ENCODE measurements at places on chromosomes 12 and 14. TPM values are rescaled to one million over a fixed set of nuclear protein-coding genes. Genes with fewer than 3 reads are reported as not detected.
A peak's percentile ranks its signal among the peaks of the same experiment; 100 is the strongest.

GRCh38 chr14:106787626-106788025 is 1261.2 kb downstream of the TMEM121 start:
- no peak for DNase-seq

DNA sequence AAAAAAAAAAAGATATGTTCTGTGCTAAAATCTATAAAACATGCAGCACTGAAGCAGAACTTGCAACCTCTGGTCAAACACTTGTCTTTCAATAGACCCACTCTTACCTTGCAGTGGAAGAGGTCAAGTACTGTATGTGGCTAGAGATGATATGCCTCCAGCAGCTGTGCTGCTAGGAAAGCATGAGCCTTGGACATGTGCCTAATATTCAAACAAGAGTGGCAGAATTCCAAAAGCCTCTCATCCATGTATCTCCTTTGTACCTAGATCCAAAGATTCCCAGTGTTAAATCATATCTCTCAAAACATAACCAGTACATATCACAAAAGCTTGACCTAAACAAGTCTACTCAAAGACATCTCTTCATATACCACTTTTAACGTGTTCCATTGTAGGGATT is 105.0 kb upstream of the CPNE8 start:
- no peak for DNase-seq

SVOP gene
- not detected for total RNA-seq

DNA sequence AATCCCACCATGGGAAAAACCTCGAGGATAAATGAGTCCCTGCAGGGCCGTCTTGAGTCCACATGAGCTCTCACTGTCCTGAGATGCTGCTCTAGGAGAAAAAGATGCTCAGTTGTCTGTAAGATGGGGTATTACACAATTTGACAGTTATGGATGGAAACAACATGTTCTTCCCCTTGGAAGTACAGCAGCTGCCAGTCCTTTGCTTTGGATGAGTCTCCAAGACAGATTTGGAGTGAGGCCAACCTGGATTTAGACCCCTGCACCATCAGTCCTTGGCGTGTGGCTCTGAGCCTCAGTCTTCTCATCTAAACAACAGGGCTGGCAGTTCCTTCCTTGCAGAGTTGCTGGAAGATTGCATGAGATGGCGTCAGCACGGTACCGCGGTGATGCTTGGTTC is 309.1 kb upstream of the FKBP4 start:
- no peak for DNase-seq

- no peak for DNase-seq
These were observed 53.0 kb downstream of the TBC1D30 start for GRCh38 chr12:64877363-64878004.

- DNase-seq = no peak
These were observed 150.9 kb downstream of the EGLN3 start for GRCh38 chr14:33799705-33800570.

RARG gene
- total RNA-seq = 13.6 TPM

RNU6-8 gene
- total RNA-seq = not detected

GRCh38 chr12:122023339-122024131 is 1.9 kb downstream of the BCL7A start:
- DNase-seq = no peak

DNA sequence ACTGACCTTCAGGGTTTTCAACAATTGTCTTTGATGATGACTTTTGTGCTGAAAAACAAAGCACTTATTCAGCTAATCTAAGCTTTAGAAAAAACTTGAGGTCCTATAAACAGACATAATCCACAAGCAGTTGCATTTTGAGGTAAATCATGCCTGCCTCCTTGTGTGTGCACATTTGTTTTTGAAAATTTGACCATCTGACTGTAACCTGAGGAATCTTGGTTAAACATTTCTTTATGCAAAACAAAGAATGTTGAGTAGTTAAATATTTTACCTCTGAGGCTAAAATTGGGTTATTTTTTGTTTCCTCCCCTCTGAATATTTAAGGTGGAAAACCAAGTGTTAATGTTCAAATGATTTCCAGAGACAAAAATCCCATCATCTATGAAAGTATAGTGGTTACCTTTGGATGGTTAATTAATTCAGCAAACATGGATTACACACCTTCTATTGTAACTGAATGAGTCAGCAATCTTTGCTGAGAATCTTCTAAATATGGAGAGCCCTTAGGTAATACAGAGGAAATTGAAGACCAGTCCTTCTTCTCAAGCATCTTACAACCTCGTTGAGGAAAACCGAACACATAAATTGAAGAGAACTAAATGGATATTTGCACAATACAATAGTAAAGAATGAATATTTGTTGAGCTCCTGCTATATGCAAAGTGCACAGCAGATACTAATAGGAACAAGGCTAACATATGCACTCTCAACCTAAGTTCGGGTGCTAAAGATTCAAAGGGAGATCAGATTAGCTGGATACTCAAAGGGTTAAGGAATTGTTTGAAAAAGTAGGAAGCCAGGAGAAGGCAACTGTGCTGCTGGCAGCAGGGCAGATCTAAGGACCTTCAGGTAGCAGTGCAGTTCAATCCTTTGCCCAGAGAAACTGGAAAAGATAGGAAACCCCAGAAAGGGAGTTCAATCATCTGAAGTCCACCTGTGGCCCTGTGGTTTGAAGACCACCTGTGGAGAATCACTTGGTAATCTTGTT is 115.2 kb downstream of the BMP4 start:
- no peak for DNase-seq

KIF26A gene
- total RNA-seq = 0.05 TPM

KLRC1 gene
- not detected for total RNA-seq

SCN8A gene
- 4.3 TPM for total RNA-seq

GRCh38 chr12:75917083-75917482 is 114.5 kb downstream of the PHLDA1 start:
- no peak for DNase-seq

GRCh38 chr12:99200711-99201384 is 446.7 kb upstream of the GARIN6 start:
- DNase-seq = no peak

CHST11 gene
- 0.71 TPM for total RNA-seq

DNA sequence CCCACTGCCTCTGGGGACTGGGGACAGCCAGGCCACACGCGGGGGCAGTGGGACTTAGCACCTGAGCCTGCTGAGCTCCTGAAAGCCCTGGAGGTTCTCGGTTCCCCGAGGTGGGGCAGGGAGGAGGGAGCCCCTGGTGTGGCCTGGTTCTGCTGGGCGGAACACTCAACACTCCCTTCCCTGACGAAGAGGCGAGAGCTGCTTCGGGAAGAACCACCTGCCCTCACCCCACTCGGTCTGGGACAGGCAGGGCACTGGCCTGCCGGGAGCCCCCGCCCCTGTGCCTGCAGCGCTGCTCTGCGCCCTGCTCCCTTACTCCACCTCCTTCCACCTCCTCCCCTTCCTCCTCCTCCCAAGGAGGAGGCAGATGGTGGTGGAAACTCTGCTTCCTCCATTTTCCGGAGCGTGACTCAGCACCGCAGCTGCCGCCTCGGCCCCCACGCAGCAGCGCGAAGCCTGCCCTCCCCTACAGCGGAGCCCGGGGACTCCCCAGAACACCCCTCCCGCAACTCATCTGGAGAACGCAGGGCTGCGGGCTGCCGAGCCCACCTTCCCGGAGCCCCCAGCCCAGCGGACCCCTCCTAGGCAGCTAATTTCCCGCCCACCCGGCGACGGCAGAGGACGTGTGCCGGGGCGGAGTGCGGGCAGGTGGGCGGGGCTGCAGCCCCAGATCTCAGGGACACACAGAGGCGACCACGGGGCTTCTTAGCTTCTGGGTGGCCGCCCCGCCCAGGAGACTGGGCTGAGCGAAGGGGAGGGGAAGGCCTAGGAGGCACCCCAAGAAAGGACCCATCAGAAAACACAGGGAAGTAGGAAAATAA is 11.7 kb upstream of the INF2 start:
- DNase-seq = peak; percentile 88

GRCh38 chr12:66629138-66629870 is 49.6 kb downstream of the GRIP1 start:
- no peak for DNase-seq

GRCh38 chr12:90305379-90305778 is 596.7 kb upstream of the ATP2B1 start:
- DNase-seq = no peak

FKBP11 gene
- total RNA-seq = 9.9 TPM

DNA sequence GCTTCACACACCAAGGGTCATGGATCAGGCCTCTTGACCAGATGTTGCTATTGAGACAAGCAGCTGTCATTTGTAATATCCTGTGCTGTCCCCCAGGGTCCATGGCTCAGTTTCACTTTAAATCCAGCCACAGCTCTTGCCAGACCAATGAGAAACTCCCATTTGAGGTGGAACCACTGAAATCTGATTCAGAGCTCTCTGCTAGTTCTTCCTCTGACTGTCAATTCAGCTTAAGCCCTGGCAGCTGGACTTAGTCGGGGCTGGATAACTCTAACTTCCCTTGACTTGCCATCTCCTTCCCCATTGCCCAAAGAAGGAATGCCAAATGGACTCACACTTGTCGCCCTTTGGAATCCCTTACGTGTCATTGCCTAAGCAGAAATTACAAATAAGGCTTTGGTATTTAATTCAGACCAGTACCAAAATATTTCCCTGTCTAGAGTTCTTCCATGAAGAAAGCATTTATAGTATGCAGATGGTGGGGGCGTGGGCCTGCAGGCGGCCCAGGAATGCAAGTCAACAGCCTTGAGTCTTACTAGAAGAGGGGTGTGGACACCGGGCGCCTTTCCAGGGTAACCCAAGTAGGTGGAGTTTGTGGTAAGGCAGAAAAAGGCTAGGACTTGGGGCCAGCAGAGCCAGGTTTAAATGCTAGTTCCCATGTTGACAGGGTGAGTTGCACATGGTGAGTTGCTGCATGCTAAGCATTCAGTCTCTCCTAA is 96.9 kb upstream of the TMPO start:
- peak; percentile 93 for DNase-seq

- DNase-seq = no peak
These were observed 16.6 kb upstream of the SLC38A2 start for GRCh38 chr12:46389031-46389616.

- DNase-seq = no peak
These were observed 6.3 kb downstream of the SDSL start for GRCh38 chr12:113428482-113428881.

DNA sequence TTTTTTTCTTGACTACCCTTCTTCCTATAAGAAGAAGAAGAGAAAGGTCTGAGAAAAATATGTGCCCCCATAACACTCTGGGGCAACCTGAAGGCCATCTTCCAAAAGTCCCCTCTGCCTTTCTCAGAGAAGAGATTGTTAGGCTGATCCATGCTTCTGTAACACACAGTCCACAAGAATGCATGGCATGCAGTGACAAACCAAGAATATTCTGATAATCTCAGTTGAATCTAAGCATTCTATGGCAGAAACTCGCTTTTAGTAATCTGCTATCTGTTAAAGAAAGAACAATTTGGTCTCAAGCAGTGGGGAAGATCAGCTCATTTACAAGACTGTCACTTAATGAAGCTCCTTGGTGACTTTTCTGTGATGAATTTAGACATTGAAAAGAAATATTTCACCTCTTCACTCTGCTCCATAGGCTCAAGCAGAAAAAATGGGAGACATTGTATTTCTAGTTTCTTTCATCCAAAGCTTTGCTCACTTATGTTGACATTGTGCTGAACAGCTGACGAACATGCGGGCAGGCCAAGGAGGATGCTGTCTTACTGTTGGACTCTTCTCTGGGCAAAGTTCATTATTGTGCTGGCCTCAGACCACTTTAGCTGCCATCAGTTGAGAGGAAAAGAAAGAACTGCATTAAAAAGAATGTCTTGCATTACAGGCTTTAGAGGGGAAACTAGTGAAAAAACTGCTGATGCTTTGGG is 957.1 kb downstream of the DIO2 start:
- DNase-seq = no peak

PTPN6 gene
- not detected for total RNA-seq

BATF gene
- not detected for total RNA-seq

DNA sequence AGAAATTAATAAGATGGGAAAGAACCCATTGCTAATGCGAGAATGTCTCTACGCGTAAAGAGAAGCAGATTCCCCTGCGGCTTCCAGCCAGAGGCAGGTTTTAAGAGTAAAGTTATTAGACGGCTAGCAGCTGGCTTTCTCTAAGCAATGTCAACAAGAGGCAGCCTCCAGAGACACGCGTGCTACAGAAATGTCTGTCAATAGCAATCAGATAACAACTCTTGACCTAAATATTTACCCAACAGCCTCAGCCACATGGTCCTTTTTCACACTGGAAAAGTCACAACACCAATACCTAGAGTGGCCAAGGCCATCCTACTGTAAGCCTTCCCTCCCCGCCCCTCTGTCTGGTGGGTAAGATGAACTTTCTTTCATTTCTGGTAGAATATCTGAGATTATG is 146.0 kb upstream of the SFSWAP start:
- no peak for DNase-seq

- DNase-seq = no peak
These were observed 212.2 kb downstream of the ZFP36L1 start for GRCh38 chr14:68580671-68581070.

DNA sequence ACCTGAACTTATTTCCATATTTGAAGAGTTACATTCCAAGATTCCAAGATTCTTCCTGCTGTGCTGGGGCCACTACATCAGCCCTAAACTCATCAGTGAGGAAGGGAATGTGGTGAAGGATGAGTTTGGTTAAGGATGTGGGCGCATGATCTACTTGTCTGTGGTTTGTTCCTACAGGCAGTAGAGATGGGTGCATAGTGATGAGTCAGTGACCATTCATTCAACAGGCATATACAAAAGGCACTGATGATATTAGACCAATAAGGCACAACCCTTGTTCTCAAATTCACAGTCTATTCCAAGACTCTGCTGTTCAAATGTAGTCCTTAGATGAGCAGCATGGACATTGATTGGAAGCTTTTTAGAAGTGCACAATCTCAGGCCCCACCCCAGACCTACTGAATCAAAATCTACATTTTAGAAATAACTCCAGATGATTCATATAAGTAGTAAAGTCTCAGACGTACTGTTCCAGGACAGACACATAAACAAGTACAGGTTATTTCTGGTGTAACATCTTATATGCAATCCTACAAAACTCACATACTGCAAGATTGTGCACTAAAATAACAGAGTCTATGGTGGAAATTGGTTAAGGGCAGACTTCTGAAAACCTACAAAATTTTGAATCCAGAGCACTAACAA is 47.7 kb upstream of the MAP3K9 start:
- DNase-seq = peak; percentile 50

RHOJ gene
- 0.32 TPM for total RNA-seq

DNA sequence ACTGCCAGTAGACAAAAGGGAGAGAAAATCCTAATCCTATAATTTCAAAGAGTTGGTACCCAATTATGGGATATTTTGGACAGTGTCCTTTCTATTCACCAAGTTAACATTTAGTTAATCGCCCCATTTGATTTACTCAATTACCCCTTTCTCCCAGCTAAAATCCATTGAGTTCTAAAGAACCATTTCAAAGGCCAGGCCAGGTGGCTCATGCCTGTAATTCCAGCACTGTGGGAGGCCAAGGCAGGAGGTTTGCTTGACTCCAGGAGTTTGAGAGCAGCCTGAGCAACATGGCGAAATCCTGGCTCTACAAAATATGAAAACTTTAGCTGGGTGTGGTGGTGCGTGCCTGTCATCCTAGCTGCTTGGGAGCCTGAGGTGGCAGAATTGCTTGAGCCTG is 5.5 kb upstream of the GPR19 start:
- DNase-seq = no peak

GRCh38 chr14:20482382-20482781 is 13.2 kb downstream of the PNP start:
- no peak for DNase-seq

- no peak for DNase-seq
These were observed 44.3 kb downstream of the SPRING1 start for GRCh38 chr12:116693286-116694227.

Data from SJSA1 (cell line).